ENCODE measurements at places on chromosomes 1 and 21. TPM values are rescaled to one million over a fixed set of nuclear protein-coding genes. Genes with fewer than 3 reads are reported as not detected.

DNA sequence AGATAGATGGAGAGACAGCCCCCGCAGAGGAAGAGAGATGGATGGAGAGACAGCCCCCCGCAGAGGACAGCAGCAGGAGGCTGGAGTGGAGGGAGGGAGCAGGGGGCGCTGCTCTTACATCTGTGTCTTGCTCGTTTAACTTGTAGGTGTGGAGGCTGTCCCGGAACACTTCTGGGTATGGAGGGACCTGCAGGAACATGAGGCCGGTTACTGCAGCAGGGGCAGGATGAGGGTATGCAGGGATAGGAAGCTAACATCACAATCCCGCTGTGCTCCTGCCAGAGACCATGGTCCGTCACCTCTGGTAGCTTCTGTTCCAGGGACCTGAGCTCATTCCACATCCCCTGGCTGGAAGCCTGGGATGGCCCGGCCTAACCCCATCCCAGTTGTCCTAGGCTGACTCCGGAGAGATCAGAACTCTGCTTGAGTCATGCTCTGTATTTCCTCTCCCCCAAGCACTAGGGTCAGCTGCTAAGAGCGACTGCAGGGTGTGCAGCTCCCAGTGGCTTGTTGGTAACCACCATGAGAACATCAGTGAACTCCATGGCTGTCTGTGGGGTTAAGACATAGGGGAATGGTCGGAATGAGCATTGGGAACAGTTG lies 36.7 kb upstream of the GOLT1A start:
- H3K4me3 ChIP-seq: no peak overlapping the region
- H3K27ac ChIP-seq: no peak overlapping the region
- H3K4me1 ChIP-seq: no peaks in the 10 kb centered on the region
- H3K36me3 ChIP-seq: no peaks in the 10 kb centered on the region
- no peak for DNase-seq

- H3K27me3 ChIP-seq: no peaks in the 10 kb centered on the region
- no peaks in the 10 kb centered on the region for H3K4me1 ChIP-seq
- H3K36me3 ChIP-seq: no peaks in the 10 kb centered on the region
Measured at GRCh38 chr1:44947063-44947773, 39.2 kb downstream of the EIF2B3 start.

DNA sequence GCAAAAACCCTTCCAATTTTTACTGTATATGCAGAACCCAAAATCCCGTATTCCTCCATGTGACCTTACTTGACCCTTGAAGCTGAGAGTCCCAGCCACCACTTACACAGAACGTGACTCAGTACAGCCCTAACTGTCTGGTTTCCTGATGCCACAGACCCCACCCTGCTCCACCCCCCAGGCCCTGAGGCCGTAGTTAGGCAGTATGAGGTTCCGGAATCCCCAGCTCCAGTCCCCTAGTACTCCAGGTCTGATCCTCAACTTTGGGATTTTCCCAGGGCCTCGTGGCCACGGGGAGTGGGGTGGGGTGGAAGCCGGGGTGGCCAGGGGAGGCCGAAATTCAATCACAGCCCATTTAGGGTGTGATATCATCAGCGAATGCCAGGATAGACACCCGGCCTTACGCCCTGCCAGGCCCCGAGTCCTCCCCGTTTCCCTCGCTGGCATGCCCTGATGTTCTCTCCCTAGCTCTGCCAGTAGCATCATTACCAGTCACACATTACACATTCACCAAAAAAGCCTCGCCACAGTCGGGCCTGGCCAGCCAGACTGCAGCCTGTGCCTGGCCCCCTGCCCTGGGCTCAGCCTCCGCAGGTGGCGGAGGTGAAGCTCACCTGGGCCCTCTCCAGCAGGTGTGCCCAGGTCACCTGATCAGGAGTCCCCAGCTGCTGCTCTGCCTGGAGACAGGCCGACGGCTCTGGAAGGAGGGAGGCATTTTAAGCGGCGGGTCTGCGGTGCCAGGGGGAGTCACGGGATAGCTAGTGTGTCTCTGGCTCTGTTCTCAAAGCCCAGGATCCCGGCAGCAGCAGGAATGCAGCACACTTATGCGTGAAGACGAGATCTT lies 70.8 kb downstream of the SCCPDH start:
- H3K4me3 ChIP-seq: no peak overlapping the region
- no peaks in the 10 kb centered on the region for H3K27me3 ChIP-seq
- H3K36me3 ChIP-seq: no peaks in the 10 kb centered on the region
- DNase-seq: no peak
- no peaks in the 10 kb centered on the region for H3K4me1 ChIP-seq
- no peak overlapping the region for H3K27ac ChIP-seq

Gene CD53
- 45.0 TPM for total RNA-seq

- H3K27ac ChIP-seq: no peak overlapping the region
- peaks cover 43% of the 10 kb centered on the region for H3K4me1 ChIP-seq
- no peak overlapping the region for H3K4me3 ChIP-seq
- no peaks in the 10 kb centered on the region for H3K36me3 ChIP-seq
- no peak for DNase-seq
Measured at GRCh38 chr1:204263254-204263910, 49.6 kb upstream of the GOLT1A start.

DNA sequence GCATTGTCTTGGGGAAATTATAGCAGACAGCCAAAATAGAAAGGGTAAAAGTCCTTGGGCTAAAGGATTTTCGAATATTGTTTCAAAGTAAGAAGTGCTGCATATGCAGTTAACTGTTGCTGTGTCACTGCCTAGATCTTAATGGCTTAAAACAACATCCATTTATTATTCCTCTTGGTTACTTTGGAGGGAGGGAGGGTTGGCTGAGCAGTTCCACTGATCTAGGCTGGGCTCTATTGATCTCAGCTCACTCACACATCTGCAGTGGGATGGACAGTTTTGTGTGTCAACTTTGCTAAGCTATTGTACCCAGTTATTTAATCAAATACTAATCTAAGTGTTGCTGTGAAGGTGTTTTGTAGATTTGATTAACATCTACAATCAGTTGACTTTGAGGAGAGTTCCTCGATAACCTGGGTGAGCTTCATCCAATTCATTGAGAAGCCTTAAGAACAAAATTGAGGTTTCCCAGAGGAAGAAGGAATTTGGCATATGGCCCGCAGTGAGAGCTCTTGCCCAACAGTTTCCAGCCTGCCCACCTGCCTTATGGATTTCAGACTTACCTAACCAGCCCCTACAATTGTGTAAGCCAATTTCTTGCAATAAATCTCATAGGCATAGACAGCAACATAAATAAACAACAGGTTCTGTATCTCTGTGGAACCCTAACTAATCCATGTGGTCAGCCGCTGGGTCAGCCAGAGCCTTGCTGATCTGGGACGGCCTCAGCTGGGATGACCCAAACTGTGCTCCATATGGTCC lies 187.3 kb downstream of the AK5 start:
- DNase-seq: no peak
- no peak overlapping the region for H3K4me3 ChIP-seq
- no peaks in the 10 kb centered on the region for H3K27me3 ChIP-seq
- no peaks in the 10 kb centered on the region for H3K36me3 ChIP-seq
- peak overlapping the region; percentile 73 for H3K27ac ChIP-seq
- peaks cover 8% of the 10 kb centered on the region for H3K4me1 ChIP-seq

Gene PM20D1
- total RNA-seq: 0.98 TPM

Gene OR2M3
- total RNA-seq: not detected

DNA sequence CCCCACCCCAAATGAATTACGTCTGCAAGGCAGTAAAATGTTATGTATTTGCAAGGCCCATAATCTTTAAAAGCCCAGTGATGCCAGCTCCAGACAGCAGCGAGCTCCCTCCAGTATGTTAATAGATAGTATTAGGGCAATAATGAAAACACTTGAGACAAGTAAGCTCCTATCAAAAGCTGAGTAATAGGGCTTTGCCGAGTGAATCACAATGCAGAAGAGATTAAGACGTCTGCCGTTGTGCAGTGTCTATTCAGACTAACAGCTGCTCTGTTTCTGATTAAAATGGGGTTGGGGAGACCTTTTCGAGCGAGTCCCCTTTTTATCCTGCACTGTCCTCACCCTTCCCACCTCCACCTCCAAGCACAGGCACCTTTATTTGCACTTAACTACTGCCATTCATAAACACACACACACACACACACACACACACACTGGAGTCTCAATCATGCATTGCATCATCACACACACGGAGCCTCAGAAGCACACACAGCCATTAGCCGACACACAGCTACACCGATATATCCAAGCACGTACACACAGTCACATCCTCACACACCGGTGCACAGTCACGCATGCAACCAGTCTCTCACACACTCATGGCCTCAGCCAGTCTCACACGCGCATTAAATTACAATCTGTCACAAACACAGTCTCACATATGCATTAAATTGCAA lies 46.0 kb upstream of the FOXO6 start:
- H3K4me1 ChIP-seq: no peaks in the 10 kb centered on the region
- H3K4me3 ChIP-seq: no peak overlapping the region
- H3K36me3 ChIP-seq: no peaks in the 10 kb centered on the region
- H3K27ac ChIP-seq: no peak overlapping the region
- no peak for DNase-seq

Gene HMCN1
- total RNA-seq: 13.3 TPM

Gene FAM78B
- total RNA-seq: 2.0 TPM

DNA sequence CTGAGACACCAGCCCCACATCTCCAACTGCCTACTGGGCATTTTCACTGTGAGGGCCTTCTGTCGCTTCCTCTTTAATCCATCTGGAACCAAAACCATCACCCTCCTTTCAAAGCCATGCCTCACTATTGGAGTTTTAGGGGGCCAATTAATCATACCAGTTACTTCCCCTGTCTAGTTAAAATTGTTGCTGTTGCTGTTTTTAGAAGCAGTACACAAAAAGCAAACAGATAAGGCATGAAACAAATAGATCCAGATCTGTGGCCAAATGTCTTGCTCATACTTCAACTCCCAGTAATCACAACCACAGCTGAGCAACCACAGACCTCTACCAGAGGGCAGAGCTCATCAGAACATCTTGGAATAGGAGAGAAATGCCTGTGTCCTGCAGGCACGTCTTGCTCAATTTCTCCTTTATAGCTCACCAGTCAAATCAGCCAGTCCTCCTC lies 133.8 kb upstream of the C1orf105 start:
- H3K36me3 ChIP-seq: no peaks in the 10 kb centered on the region
- H3K4me1 ChIP-seq: peaks cover 18% of the 10 kb centered on the region
- DNase-seq: peak; percentile 13
- H3K27me3 ChIP-seq: no peaks in the 10 kb centered on the region

Gene SPATA21
- not detected for total RNA-seq

DNA sequence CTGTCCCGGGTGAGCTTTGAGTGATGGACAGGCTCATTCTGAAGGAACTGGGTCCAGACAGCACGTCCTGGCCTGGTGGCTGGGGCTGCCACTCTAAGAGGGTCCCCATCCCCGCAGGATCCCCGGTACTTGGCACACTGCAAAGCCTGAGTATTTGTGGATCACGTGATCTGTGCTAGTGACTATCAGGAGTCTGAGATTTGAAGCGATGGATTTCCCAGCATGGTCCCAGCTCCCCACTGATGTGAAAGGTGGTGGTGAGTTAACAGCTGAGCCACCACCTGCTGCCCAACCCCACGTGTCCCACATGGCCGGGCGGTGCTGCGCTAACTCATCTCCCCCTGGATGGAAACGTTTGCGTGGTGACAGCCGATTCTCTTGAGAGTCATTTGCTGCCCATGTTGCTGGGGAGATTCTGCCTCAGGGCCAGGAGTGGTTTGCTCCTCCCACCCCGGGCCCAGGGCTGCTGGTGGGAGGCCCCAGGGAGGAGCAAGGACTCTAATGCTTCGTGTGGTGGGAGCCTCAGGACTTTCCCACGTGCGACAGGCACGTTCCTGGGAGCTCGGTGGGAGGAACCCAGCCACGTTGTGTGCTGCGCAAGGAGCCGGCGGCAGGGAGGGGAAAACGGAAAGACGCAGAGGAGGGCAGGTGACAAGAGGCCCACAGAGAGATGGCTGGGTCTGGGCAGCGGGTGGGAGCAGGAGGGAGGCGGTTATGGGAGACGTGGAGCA lies 15.1 kb downstream of the FAAP20 start:
- no peak for DNase-seq
- H3K27ac ChIP-seq: no peak overlapping the region
- no peaks in the 10 kb centered on the region for H3K4me1 ChIP-seq
- H3K27me3 ChIP-seq: no peaks in the 10 kb centered on the region
- H3K36me3 ChIP-seq: no peaks in the 10 kb centered on the region

Gene MEF2D
- total RNA-seq: 69.3 TPM

DNA sequence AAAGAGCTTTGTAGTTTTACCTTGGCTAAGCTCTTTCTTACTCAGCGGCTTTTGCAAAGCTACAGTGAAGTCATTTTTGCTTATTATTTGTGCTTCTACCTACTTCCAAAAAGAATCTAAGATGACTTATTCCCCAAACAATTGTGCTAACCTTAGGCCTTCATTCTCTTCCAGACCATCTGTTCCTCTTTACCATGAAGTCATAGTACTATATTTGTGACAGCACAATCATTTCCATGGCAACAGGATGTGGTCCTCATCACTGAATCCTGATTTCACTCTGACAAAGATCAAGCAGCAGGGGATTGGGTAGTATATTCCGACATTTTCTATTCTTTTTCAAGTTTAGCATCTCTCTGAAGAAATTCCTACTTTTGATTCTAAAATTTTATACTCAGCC lies 24.8 kb upstream of the NMNAT2 start:
- H3K4me3 ChIP-seq: no peak overlapping the region
- no peaks in the 10 kb centered on the region for H3K27me3 ChIP-seq
- H3K4me1 ChIP-seq: no peaks in the 10 kb centered on the region
- no peak overlapping the region for H3K27ac ChIP-seq

Gene FCAMR
- total RNA-seq: not detected

GRCh38 chr21:40162075-40162474 lies 294.8 kb downstream of the PCP4 start:
- H3K27ac ChIP-seq: no peak overlapping the region
- H3K36me3 ChIP-seq: no peaks in the 10 kb centered on the region
- H3K4me1 ChIP-seq: no peaks in the 10 kb centered on the region

Gene MANEAL
- 1.8 TPM for total RNA-seq

- no peaks in the 10 kb centered on the region for H3K36me3 ChIP-seq
- no peaks in the 10 kb centered on the region for H3K27me3 ChIP-seq
- H3K27ac ChIP-seq: no peak within 1 kb of the TSS
- no peak for DNase-seq
Measured at GRCh38 chr21:44285138-44285992, at the start of gene AIRE. Gene AIRE, plus strand, starts transcription at chr21:44285876. Its CDS starts 131 bp downstream, at chr21:44286007.

- no peaks in the 10 kb centered on the region for H3K4me1 ChIP-seq
- DNase-seq: no peak
- no peak overlapping the region for H3K27ac ChIP-seq
- H3K27me3 ChIP-seq: no peaks in the 10 kb centered on the region
- no peak overlapping the region for H3K4me3 ChIP-seq
Measured at GRCh38 chr1:200414657-200415056, 4.8 kb upstream of the ZNF281 start.

All from tibial nerve (tissue), 4 donors.